A549 (cell line): ENCODE measurements at places on chromosomes 11 and 22.

GRCh38 chr11:115580927-115581680 is 76.9 kb upstream of the CADM1 start:
- DNase-seq = no peak

DNA sequence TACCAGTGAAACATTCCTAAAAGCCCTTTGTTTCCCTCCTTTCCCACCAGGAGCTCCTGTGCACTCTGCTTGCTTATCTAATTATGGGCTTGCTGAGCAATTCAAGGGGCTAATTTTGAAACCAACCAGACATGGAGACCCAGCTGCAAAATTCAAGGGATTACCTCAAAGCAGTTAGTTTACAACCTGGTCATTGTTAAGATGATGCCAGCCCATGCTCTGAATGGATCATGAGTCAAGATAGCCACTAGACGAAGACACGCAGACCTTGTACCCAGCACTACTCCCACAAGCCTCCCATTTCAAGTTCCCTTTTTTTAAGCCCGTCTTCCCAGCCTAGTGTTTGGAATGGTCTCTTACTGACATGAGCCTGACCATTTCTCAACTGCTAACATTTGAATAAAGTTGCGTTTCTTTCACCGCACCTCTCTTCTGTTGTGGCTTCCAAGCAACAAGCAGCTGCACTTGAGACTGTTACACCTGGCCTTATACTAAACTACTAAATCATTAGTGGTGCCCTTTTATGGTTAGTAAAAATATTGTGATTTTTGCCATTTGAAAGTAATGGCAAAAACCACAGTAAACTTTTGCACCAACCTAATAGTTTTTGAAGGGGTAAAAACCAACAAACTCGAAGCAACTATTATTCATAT is 315.3 kb upstream of the LUZP2 start:
- DNase-seq = no peak

- no peak for DNase-seq
These were observed 12.0 kb downstream of the ETS1 start for GRCh38 chr11:128575174-128575960.

DNA sequence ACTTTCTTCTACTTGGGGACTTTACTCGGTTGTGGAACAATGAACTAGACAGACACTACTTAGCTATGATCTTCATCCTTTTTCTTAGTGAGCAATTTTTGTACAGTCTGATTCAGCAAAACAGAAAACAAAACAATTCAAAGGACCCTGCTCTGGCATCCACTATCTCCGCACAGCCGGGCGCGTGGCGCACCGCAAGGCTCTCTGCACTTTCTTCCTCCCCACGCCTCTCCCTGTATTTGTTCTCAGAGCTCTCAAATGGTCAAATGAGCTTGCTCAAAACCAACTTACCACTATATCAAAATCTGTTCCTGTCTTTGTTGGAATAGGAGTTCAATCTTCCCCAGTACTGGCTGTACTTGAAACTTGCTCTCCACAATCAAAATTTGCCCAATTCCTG is 7.4 kb downstream of the EEF1G start:
- no peak for DNase-seq

GRCh38 chr22:17970201-17970708 is 54.1 kb downstream of the MICAL3 start:
- DNase-seq = no peak

DNA sequence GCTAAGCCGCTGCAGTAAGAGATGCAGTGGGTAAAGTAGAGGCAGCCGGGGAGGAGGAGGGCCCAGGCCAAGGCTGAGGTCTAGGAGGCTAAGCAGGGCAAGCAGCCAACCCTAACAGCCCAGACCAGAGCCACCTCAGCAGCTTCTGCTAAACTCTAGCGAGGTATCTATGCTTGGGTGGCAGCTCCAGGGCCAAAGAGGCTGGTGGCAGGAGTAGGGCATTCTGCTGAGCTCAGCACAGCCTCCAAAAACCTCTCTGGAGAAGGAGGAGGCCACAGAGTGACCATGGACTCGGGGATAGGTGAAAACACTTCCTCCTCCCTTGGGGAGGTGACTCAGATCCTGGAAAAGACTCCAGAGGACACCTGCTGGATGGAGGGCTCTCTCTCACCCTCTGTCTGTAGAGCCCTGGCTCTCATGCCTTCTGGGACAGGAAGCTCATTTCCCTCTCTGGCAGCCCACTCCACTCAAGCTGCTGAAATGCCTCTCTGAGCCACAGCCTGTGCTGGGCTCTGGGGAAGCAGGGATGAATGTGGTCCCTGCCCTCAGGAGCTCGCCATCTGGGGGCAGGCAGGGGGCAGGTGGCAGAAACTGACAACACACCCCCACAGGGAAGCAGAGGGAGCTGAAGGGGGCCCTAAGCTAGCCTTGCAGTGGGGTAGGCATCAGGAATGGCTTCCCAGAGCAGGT is 16.5 kb upstream of the TPBGL start:
- DNase-seq = peak; percentile 21

DNA sequence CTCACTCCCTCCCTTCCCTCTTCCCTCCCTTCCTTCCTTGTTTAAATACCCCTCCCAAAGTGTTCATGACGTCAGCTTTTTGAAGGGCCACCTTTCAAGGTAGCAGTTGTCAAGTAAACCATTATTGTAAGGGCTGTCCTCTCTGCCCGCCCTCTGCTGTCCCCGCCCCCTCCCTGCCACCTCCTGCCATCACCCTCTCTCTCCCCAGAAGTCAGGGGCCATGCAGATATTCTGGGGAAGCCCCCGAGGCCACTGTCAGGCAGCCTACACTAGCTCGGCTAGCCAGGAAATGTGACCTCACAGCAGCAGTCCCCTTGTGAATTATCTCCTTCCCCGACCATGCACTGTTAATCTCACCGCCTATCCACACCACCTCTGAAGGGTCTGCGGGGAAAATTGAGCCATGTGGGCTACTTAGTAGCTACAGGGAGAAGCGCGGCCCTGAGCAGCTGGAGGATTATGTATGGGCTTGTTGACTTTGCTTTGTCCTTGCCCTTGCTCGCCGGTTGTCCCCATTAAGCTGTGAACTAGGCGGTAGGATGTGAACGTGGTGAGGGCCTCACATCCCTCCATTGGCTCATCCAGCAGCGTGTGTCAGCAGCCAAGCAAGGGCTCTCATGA is 42.1 kb upstream of the ATXN10 start:
- no peak for DNase-seq

DNA sequence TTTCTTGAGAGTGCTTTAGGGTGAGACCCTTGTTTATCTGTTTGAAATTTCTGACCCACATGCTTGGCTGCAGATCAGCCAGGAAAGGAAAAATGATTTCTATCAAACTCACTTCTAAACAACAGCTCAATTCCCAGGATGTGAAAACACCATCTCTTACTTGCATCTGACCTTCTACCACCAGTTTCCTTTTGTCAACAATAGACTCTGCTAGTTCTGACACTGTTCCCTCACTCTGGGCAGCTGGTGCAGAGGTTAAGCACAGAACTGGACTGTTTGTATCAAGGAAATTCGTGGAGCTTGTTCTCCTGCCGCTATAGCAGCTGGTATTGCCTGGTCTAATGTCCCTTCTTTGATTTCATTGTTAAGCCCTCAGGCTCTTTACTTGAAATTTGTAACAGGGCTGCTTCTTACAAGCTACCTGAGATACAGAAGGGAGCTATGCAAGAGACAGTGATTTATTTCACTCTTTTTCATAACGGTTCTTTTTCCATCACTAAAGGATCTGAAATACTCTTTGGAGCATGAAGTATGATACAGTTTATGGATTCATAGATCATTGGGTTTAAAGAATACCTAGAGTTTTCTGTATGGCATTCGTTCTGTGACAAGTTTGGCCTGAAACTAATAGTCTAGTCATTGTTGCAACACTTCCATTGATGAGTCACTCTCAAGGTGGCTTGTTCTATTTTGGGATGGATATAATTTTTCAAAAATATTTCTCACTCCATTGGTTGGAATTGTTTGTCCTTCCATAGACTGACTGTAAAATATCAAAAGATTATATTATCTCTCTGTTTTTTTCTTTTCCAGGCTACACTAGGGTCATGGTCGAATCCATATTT is 178.2 kb upstream of the ZC3H12C start:
- DNase-seq = no peak
